ENCODE measurements at places on chromosomes 6 and 20.
A peak's percentile ranks its signal among the peaks of the same experiment; 100 is the strongest.

DNA sequence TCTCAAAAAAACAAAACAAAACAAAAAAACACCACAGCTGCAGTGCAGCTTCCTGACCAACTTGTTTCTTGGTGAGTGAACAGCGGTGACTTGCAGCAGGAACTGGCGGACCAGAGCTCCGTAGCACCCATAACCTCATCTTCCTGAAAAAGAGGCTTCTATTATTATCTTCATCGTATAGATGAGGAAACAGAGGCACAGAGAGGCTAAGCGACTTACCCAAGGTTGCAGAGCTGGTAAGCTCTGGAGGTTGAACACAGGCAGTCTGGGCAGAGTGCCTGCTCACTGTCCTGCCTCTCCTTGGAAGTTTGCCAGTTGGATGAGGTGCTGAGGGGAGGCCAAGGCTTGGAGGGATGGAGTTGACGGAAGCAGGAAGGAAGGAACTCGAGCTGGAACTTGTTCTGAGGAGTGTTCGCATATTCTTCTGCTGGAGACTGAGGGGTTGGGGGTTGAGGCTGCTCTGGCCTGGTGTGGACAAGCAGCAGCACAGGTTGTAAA is 47.9 kb upstream of the CCDC167 start:
- no peak for DNase-seq

DNA sequence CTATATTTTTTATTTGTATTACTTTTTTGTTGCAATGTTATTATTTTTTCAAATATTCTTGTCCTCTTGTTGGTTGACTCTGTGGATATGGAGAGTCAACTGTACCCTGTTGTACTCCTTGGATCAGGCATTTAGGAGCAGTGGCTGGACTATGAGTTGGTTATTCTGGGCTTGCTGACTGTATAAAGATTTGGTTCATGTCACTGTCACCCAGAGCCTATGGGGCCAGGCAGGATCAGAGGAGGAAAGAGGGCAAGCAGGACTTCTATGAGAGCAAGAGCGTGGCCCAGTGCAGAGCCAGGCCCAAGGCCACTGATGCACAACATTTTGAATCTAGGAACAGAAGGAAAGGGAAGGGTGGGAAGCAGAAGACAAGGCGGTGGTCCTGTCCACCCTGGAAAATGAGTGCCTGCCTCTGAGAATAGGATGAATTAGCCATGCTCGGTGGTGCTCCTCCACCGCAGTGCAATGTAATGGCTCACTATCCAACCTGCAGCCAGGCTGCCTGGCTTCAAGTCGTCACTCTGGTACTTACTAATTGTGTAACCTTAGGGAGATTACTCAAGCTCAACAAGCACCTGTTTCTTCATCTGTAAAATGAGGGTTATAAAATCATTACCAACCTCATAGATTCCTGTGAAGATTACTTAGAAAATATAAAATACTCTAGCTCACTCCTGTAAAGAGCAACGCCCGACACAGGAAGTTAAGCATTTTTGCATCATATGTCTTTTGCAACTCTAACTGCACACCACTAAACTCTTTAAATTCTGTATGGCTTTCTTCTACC is 192.1 kb downstream of the KCNQ5 start:
- DNase-seq, result no peak

DNA sequence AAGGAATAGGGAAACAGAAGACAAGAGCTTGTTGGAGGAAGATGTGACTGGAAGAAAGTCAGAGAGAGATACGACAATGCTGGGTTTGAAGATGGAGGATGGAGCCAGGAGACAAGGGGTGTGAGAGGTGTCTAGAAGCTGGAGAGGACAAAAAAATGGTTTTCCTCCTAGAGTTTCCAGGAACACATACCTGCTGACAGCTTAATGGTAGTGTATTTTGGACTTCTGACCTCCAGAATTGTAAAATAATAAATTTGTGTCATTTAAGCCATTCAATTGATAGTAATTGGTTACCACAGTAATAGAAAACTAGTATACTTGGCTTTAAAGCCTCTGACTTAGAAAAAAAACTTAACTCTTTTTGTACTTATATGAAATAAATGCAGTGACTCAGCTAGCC is 3.6 kb downstream of the AIG1 start:
- no peak for DNase-seq

- no peak for DNase-seq
These were observed 147.2 kb downstream of the VEGFA start for GRCh38 chr6:43916924-43917877.

DNA sequence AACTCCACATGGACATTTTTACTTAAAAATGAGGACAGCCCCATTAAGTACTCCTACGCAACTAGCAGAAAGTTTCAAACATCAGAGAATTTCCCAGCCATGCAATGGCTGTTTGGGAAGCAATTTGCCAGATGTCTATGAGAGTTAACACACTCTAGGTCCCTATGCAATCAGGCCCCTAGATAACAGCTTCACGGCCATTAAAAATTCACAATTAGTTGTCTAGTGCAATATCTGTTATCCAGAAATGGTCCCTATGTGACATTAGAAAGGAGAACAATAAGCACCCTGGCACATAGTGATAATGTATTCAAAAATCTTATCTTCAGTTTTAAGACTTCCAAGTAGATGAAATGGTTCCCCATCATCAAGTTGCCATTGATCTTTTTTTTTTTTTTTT is 174.3 kb upstream of the NRSN1 start:
- no peak for DNase-seq

DNA sequence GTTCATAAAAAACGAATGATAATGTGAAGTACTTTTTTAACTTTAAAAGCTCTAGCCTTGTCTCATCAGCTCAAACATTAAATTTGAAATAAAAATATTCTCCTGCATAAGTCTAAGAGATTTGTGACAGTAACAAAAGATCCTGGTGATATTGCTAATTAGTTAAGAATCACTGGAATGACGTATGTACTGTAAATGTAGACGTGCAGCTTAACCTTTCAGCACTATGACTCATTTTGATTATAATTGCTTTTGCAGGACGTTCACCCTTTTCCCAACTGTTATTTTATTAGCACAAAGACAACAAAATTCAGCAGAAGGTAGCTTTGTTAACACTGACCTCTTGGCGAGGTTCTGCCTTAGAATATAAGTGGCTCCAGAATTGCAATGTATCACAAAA is 68.6 kb downstream of the TENT5A start:
- DNase-seq, result no peak

DNA sequence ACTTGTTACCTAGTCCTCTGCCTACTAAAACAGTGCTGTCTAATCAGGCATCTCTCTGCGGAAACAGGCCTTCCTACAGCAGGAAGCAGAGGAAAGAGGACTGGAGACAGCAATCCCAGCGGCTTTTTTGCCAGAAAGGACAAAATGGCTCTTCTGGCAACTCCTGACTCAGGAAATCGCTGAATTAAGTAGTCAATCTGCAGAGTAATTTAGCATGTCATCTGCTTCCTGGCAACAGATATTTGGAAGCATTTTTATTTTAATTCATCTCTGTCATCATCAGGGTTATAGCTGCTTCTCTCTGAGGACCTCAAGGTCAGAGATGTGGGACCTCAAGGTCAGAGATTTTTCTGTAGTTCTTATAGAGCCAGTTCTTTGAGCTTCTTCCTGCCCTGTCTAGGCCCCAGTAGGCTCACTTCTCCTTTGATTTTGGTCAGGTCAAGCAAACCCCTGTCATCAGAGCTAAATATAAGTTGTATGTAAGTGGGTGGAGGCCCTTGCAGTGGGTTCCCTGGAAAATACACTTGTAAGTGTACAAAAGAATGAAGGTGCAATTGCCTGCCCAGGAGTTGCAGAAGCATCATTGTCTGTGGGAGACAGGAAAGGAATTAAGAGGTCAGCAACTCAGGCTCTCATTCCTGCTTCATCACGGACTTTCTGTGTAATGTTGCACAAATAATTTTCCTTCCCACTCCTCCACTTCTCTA is 229.4 kb downstream of the ALDH8A1 start:
- DNase-seq, result peak; percentile 25

DNA sequence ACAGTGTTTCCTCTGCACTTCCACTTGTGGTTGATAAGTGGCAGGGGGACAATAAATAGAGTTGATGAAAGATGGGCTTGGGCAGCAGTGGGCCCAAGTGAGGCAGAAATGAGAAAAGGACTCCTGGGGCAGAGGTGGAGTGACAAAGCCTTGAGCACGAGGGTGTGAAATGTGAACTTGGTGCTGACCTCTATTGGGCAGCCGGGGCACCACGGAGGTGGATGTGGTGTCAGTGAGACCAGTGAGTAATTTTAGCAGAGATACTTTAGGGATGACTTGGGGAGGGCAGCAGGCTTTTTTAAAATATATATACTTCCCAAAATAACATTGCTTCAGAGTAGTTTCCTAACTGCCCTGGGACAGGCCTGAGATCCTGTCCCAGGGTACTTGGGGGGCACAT is 30.6 kb upstream of the MYLK2 start:
- no peak for DNase-seq

- DNase-seq, result no peak
These were observed 23.7 kb upstream of the TMEM14A start for GRCh38 chr6:52647199-52647598.

DNA sequence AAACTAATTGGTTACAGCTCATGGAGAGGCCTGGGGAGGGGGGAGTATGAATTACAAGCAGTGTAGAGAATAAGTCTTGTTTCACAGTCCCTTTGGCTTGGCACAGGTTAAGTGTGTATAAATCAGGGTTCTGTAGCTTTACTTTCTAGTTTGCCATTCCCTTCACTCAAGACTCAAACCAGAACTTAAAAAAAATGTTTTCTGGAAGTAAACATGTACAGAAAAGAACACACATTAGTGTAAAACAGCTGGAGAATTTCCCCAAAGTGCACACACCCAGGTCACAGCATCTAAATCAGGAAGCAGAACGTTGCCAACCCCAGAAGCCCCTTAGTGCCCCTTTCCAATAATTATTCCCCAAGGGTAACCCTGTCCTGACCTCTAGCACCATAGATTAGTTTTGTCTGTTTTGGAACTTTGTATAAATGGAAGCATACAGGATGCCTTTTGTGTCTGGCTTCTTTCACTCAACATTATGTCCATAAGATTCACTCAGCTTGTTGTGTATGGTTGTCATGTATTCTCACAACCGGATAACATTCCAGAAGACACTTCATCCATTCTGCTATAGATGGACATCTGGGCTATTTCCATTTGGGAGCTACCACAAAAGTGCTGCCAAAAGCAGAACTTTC is 33.7 kb upstream of the SCUBE3 start:
- no peak for DNase-seq

- DNase-seq, result no peak
These were observed 5.6 kb downstream of the PCMTD2 start for GRCh38 chr20:64261138-64261537.

- no peak for DNase-seq
These were observed 6.3 kb downstream of the ACOT8 start for GRCh38 chr20:45850926-45851325.

DNA sequence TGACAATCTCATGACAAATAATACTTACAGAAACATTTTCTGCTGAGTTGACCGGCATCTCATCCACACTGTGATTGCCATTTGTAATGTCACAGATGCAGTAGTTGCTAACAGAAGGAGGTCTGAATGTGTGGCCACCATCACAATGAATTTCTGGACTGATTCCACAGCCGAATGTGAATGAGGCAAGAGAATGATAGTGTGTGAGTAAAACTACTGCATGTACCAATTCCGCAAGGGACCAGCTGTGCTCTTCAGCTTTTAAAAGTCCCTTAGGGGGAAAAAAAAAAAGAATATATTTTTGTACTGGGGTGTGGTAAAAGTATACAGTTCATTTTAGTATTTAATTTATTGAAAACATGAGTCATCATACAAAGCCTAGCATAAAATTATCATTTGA is 96.2 kb downstream of the SESN1 start:
- peak; percentile 38 for DNase-seq

- no peak for DNase-seq
These were observed 711.1 kb downstream of the KIF16B start for GRCh38 chr20:15862178-15862577.

DNA sequence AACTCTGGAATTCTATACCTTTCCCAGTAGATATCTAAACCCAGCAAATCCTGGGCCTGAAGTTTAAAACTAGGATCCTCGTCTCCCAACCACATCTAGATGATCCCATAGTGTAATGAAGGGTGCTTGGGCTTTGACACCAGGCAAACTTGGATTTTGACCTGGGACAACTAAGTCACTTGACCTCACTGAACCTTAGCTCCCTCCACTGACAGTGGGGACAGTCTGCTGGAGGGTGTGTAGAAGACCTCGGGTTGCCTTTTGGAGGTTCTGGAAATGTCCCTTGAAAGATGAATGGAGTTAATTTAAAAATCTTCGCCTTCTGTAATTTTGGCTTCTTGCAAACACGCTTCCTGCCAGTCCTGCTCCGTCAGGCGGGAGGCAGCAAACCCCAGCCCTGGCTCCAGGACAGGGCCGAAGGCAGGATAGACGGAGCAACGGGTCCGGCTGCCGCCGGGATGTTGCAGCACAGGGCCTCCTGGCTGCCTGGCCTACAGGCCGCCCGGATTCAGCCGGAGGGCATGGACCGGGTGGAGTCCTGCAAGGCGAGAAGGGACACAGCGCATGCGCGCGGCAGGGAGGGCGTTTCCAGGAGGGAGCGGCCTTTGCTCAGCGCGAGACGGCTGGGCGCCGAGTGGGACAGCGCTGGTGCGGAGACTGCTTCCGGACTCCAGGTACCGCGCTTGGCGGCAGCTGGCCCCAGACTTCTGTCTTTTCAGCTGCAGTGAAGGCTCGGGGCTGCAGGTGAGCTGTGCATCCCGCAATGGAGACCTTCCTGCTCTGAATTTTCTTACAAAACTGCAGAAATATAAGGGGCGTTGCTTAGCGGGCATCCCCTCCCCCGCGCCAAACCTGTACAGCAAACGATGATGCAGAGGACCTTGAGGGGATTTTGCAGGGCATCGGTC is at the start of gene TMEM14A:
Gene TMEM14A, plus strand, starts transcription at position 612 of the 908 bp plus-strand sequence. CDS start 5,990 bp downstream, outside the sequence.
- peak; percentile 97 for DNase-seq

DNA sequence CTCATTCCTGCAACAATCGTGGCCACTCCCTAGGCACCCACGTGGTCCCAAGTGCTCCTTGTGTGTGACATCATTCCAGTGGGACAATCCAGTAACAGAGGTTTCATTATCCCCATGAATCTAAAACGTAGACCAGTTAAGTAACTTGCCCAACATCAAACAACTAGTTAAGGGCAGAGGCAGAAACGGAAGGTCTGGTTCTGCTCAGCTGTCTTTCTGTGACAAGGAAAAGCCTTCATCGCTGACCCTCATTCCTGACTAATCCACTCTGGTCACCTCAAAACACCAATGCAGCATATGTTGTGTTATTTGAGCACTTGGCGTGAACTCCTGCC is 261.4 kb upstream of the JARID2 start:
- peak; percentile 42 for DNase-seq

GRCh38 chr6:25423358-25423757 is 144.2 kb downstream of the CARMIL1 start:
- no peak for DNase-seq

- no peak for DNase-seq
These were observed 4.8 kb upstream of the SDCBP2 start for GRCh38 chr20:1333462-1334369.

DNA sequence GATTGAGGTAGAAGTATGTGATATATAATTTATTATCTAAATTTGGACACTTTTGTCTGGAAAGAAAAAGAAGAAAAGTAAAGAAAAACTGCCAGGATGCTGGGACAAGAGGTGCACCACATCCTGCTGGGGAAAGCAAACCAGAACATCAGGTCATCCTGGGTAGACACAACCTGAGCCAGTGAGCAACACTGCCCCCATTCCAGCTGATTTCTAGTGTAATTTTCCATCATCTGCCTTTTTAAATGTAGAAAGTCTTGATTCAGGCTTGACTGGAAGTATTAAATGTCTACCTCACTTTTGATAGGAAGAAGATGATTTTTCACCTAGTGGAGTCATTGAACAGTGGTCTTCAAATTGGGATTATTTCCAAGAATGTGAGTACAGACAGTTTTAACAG is 1164.5 kb upstream of the CITED2 start:
- DNase-seq, result no peak

GRCh38 chr6:63418741-63419140 is 99.0 kb upstream of the LGSN start:
- peak; percentile 14 for DNase-seq

GRCh38 chr6:21885532-21886114 is 292.1 kb downstream of the SOX4 start:
- peak; percentile 59 for DNase-seq
